ENCODE measurements at places on chromosomes 12 and 14.

DNA sequence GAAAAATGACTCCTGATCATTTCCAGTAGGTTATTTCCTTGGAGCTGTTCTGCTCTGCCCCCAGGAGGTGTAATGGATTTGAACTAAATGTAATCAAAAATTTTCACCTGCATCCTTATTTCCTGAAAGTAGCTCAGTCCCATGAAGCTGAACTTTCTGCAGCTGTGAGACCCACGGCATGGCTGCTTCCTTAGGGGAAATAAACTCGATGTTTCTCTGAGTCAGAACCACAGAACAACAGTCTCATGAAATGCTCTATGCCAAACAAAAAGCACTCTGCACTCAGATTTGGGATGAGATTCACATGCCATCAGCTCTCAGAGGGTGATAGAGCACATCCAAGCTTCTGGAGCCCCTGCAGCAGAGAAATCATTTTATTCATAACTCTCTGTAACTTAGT lies 224.1 kb upstream of the PLEKHG7 start:
- DNase-seq = no peak

- DNase-seq = no peak
These were observed 133.8 kb upstream of the FOXN3 start for GRCh38 chr14:89550821-89551220.

GRCh38 chr12:25659621-25660020 lies 106.5 kb upstream of the LMNTD1 start:
- no peak for DNase-seq

DNA sequence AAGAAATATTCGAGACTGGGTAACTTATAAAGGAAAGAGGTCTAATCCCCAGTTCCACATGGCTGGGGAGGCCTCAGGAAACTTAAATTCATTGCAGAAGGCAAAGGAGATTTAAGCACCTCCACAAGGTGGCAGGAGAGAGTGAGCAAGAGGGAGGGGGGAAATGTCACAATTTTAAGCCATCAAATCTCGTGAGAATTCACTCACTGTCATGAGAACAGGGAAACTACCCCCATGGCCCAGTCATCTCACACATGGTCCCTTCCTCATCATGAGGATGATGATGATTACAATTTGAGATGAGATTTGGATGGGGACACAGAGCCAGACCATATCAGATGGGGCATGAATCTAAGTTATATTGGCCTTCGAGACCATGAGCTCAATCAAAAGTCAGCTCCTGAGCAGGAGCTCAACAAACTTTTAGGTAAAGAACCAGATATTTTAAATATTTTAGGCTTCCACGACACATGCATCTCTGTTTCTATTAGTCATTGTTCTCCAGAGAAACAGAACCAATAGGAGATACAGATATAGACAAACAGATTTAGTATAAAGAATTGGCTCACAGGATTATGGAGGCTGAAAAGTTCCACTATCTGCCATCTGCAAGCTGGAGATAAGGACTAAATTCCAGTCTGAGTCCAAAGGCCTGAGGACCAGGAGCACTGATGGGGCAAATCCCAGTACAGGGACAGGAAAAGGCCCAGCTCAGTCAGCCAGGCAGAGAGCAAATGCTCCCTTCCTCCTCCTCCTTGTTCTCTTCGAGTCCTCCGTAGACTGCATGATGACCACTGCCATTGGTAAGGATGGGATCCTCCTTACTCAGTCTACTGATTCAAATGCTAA lies 24.9 kb downstream of the DGLUCY start:
- no peak for DNase-seq

DNA sequence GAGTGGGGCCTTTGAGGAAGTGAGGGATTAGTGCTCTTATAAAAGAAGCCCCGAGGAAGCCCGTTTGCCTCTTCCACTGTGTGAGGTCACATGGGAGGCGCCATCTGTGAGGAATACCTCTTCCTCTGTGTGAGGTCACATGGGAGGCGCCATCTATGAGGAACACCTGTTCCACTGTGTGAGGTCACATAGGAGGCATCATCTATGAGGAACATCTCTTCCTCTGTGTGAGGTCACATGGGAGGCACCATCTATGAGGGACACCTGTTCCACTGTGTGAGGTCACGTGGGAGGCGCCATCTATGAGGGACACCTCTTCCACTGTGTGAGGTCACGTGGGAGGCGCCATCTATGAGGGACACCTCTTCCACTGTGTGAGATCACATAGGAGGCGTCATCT lies 69.7 kb downstream of the SLC24A4 start:
- DNase-seq = no peak

GRCh38 chr12:91685917-91686316 lies 459.7 kb downstream of the BTG1 start:
- no peak for DNase-seq

- DNase-seq = no peak
These were observed 152.6 kb upstream of the NOS1 start for GRCh38 chr12:117514016-117514415.

GRCh38 chr14:22226381-22226780 lies 362.6 kb downstream of the DAD1 start:
- DNase-seq = no peak

DNA sequence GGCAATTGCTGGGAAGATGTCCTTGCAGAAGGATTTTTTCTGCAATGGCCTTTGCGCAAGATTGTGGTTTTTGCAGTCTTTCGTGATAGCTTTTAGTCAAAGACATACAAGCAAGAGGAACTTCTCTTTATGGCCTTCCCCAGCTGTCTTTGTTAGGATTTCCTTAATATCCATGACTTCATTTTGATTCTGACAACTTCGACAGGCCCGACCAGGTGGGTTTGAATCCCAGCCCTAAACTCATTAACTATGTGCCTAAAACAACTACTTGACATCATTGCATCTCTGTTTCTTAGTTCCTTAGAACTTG lies 13.3 kb upstream of the VRK1 start:
- DNase-seq = no peak

DNA sequence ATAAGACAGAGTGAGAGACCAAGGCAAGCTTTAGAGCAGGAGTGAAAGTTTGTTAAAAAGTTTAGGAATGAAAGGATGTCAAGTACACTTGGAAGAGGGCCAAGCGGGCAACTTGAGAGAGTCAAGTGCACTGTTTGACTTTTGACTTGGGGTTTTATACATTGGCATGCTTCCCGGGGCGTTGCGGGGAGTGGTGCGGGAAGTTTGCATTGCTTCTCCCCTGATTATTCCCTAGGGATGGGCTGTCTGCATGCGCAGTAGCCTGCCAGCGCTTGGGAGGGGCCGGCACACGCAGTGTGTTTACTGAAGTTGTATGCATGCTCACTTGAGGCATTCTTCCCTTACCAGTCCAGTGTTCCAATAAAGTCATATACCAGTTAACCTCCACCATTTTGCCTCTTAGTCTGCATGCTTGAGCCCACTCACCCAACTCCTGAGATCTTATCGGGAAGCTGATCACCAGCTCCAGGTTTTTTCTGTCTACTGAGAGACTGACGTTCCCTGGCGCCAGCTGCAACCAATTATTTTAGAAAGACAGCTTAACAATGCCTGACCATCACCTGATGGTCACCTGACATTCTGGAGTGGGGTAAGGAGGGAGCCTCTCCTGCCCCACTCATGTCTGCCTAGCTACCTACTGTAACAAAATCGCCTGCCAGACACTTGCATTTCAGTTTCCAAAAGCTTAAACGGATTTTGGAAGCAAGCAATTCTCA lies 53.2 kb downstream of the DACT1 start:
- no peak for DNase-seq
